Stimulated activated CD4-positive, alpha-beta T cell treated with anti-CD3 and anti-CD28 coated beads, TNF-alpha, amount 100 ng/mL, for 4 hours (primary cell): ENCODE measurements at places on chromosomes 6 and 20.

DNA sequence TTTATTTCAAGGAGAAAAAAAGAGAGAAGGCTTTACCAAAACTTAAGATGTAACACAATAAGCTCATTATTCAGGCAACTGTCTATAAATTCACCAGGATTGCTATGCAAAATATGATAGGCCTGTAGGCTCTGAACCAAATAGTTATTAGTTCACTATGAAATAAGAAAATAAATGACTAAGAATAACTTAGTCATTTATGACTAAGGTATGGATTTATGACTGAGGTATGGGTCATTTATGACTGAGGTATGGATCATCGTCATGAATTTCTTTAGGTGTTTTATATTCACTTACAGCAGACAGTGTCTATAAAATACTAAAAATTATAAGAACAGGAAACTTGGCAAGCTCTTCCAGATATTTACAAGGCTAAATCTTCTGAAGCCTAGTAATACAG is 52.1 kb upstream of the SNX9 start:
- DNase-seq, result no peak

- DNase-seq, result no peak
Measured at GRCh38 chr20:60108397-60108796, 150.2 kb downstream of the CDH26 start.

- no peak for DNase-seq
Measured at GRCh38 chr20:61404303-61404702, 152.2 kb downstream of the CDH4 start.

DNA sequence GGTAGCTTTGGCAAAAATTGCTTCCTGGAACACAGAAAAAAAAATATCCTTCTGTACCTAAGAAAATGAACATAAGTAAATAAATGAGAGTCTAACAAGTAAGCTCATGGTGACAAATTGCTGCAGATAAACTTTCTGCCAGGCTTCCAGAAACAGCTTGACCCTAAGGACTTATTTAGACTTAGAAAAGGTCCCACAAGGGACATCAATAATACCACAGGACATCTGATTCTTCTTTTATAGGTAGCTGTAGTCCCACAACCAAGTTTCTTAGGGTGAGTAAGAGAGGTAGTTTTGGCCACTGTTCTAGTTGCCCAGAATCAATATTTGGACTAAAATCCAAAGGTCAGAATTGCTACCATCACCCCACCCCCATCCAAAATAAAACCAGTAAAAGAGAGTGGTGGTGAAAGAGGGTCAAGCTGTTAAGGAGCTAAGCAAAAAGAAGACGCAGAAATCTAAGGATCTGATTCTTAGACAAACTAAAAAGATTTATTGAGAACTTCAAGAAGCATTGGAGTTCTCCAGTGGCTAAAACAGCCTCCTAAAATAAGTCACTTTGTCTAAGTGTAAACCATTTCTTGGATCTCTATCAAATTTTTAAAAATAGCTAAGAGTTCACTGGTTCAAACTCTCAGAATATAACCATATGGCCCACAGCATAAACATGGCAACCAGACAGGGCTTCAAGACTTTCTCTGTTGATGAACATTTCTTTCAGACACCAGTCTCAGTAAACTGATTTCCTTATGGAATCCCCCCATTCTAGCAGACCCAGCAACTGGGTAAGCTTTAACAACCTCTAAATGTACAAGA is 180.6 kb downstream of the PTPRK start:
- no peak for DNase-seq

- no peak for DNase-seq
Measured at GRCh38 chr6:6591778-6592465, 3.4 kb downstream of the LY86 start.

DNA sequence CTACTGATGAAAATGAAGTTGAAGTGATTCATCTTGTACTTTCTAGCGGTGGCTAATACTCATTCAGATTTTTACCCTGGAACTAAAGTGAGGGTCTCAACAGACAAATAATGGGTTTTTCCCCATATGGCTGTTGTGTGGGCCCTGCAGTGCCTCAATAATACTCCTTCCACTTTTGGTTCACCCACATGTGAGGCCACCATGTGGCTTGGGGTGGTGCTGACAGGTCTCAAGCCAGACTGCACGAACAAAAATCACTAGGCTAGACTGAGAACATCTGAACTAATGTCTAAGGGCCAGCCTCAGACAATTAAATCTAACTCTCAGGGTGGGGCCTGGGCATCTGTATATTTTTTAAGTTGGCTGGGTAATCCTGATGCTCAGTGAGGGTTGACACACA is 7.9 kb upstream of the COL12A1 start:
- DNase-seq, result no peak

- DNase-seq, result no peak
Measured at GRCh38 chr6:13296536-13296997, 31.8 kb downstream of the TBC1D7 start.

- no peak for DNase-seq
Measured at GRCh38 chr6:14597090-14597489, 479.5 kb downstream of the CD83 start.

- DNase-seq, result no peak
Measured at GRCh38 chr6:82006027-82006738, 241.4 kb downstream of the IBTK start.

GRCh38 chr6:118249680-118250079 is 298.4 kb upstream of the PLN start:
- DNase-seq, result no peak

DNA sequence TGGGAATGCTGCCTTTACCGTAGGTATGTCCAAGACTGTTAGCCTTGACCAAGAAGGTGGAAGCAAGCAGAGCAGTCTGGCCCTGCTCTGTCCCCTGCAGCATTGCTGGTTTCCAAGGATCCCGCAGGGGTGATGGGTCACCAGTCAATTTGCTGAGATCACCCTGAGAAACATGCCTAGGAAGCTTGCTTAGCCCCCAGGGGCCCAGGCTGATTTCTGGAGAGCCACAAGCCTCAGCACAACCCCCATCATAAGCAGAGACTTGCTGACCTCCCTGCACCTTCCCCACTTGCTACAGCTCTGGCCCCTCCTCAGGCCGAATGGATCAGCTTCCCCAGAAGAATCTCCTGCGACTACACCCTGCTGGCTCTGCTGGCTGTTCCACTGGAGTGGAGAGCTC is 21.5 kb downstream of the ARHGAP40 start:
- no peak for DNase-seq

GRCh38 chr20:16475225-16475624 is 98.0 kb downstream of the KIF16B start:
- DNase-seq, result no peak

DNA sequence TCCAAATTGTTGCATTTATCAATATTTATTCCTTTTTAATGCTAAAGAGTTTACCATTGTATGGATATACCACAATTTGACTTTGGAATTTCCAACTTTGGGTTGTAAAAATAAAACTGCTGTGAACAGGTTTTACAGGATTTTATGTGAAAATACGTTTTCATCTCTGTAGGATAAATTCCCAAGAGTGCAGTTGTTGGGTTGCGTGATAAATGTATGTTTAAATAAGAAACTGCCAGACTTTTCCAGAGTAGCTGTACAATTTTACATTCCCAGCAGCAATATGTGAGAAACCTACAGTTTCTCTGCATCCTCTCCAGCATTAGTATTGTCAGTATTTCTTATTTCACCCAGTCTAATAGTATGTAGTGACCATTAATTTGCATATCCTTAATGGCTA is 12.6 kb downstream of the TAB2 start:
- DNase-seq, result no peak

GRCh38 chr6:139641376-139641775 is 266.9 kb upstream of the CITED2 start:
- DNase-seq, result no peak

DNA sequence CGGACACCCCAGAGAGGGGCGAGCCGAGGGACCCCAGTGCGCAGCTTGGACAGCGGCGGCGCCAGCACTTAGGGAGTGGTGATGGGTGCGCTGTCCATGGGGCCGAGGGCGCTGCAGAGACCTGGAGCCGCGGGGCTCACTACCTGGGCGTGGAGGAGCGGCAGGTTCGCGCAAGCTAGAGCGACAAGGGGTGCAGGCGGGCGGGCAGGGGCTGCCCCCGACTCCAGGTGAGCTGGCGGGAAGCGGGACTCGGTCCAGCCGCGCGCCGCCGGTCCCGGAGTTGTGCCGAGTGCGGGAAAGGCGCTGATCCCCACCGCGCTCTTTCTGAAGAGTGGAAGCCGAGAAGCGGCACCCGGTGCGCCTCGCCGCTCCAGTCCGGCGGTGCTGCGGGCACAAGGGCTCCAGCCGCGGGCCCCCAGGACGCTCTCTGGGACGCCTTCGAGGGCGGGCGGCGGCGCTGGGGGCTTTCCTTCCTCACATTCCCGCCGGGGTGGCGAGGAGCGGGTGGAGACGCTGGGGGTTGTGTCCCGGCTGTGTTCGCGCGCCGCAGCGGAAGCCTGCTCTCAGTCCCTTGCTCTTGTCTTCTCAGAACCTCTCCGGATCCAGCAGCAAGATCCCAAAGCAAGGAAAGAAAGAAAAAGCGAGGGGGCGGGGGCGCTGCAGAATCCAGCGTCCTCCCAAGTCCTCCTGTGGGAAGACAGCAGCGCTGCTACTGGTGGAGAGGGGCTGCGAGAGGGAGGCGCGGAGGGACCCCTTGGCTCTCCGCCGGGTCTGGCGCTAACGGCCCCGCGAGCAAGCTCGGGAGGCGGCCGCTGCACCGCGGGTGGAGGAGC is at the start of gene B3GAT2:
B3GAT2 (minus strand) TSS at position 610 of the 833 bp plus-strand sequence. CDS start 631 bp downstream, outside the sequence.
- no peak for DNase-seq

DNA sequence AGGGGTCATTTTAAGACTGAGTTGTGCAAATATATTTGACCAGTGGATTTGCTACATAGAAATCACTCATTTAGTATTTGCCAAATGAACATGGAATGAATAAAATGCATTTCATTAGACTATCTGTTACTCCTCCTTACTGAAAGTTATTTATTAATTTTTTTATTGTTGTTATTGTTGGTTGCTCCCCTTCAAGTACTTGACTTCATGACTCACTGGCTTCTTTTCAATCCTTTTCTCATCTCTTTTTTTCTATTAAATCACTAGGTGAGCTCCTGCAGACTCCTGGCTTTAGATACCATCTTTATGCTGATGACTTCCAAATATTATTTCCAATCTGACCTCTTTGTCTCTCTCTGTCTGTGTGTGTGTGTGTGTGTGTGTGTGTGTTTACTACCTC is 192.2 kb upstream of the FAM83B start:
- DNase-seq, result no peak
